Smooth muscle cell of the pulmonary artery (primary cell): ENCODE measurements at places on chromosomes 12 and 14. TPM values are rescaled to one million over a fixed set of nuclear protein-coding genes. Genes with fewer than 3 reads are reported as not detected.

The TCL1A gene
- total RNA-seq: not detected in 2 replicates

The CMKLR1 gene
- total RNA-seq: 2.9 and 5.4 TPM in 2 replicates

The FOXN4 gene
- total RNA-seq: not detected in 2 replicates

The SPPL3 gene
- 9.4 and 9.5 TPM in 2 replicates for total RNA-seq

The KRT73 gene
- not detected in 2 replicates for total RNA-seq

The CAPZA3 gene
- not detected in 2 replicates for total RNA-seq

The TDRD9 gene
- 1.3 and 8.5 TPM in 2 replicates for total RNA-seq

The SLC25A47 gene
- total RNA-seq: 0.07 TPM in 1 of 2 replicates, not detected in the other

The RIMBP2 gene
- total RNA-seq: not detected in 2 replicates

The GALNT9 gene
- 0.07 and 0.86 TPM in 2 replicates for total RNA-seq

The SMCO2 gene
- total RNA-seq: 0.40 TPM in 1 of 2 replicates, not detected in the other

The C14orf39 gene
- total RNA-seq: not detected in 2 replicates

The ATL1 gene
- total RNA-seq: 4.0 and 6.0 TPM in 2 replicates

The SLC6A15 gene
- total RNA-seq: 0.33 and 3.6 TPM in 2 replicates

The TAS2R7 gene
- total RNA-seq: not detected in 2 replicates

The LRP1-AS gene
- total RNA-seq: 0.20 TPM in 1 of 2 replicates, not detected in the other

The COX6A1 gene
- total RNA-seq: 323 and 352 TPM in 2 replicates

The WDHD1 gene
- 7.8 and 10.5 TPM in 2 replicates for total RNA-seq

The MOK gene
- total RNA-seq: 7.0 and 10.7 TPM in 2 replicates

The IL31 gene
- total RNA-seq: not detected in 2 replicates

The CD163 gene
- total RNA-seq: not detected in 2 replicates

The NDUFA12 gene
- total RNA-seq: 49.8 and 50.5 TPM in 2 replicates

The CLEC4D gene
- total RNA-seq: not detected in 2 replicates
